Activated CD4-positive, alpha-beta T cell treated with anti-CD3 and anti-CD28 coated beads, Interleukin-2, amount 50 U/mL, for 4 hours (primary cell): ENCODE measurements at places on chromosomes 16 and 17.

- DNase-seq: no peak
Measured at GRCh38 chr16:82136956-82137821, 32.8 kb downstream of the MPHOSPH6 start.

GRCh38 chr17:42485680-42486079 lies 27.0 kb downstream of the ATP6V0A1 start:
- no peak for DNase-seq

DNA sequence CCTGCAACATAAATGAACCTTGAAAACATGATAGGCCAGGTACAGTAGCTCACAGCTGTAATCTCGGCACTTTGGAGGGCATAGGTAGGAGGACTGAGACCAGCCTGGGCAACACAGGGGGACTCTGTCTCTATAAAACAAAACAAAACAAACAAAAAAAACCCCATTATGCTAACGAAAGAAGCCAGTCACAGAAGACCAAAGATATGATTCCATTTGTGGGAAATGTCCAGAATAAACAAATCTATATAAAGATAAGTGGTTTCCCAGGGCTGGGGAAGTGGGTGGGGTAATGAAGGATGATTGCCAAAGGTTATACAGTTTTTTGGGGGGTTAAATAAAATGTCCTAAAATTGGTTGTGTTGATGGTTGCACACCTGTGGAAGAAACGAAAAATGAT lies 36.5 kb upstream of the SIAH1 start:
- no peak for DNase-seq

DNA sequence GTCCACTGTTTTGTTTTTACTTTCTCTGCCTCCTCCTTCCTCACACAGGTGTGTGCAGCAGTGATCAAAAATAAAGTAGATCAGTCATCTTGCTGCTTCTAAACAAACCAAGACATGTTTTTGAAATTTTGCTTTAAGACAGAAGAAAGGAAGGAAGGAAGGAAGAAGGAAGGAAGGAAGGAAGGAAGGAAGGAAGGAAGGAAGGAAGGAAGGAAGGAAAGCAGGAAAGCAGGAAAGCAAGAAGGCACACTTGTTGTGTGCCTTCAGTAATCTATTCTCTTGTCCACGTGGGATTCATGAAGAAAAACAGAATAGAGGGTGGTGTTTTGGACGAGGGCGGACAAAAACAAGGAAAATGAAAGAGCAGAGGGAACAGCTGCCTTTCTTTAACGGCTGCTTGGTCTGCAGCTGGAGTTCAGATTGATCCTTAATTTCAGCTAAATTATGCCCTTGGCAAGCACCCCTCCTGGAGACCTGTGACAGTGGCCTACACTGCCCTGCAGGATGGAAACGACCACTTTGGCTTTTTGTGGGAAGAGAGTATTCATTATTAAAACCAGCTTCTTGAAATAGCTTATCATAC lies 188.5 kb upstream of the IRX3 start:
- no peak for DNase-seq

DNA sequence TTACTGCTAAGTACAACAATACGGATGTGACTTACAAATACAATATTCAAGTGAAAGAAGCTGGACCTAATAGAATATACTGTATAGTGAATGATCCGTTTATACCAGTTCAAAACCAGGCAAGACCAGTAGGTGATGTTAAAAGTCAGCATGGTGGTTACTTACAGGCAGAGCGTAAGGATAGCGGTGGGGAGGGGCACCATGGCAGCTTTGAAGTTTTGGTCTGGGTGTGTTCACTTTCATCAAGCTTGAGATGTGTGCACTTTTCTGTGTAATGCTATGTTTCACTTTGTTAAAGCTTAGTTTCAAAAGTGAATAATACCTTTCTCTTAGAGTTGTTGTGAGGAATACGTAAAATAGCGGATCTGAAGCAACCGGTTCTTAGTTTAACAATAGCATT lies 16.5 kb upstream of the SLC35G3 start:
- DNase-seq: peak; percentile 28

DNA sequence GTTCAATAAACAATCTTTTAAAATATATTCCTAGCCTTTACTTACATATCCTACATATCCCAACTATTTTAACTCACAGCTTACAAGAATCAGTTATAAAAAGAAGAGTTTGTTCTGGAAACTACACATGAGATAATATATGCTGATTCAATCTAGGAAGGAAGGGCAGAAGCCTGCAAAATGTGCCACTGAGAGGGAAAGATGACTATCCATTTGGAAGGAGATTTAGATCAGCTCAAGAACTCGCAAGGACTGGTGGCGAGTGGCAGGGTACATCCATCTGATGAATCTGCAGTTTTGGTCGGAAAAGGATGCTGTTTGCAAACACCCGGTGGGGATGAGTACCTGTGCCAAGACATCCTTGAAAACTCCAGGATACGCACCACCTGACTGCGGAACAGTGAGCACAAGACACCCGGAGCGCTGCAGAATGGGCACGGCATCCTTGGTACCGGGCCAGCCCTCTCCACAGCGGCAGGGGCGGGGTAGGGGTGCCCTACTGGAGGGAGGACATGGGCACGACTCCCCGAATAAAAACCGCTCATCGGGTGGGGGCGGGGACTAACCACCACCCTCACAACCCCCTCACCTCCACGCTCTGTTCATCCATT lies 723 bp downstream of the TRIM37 start:
- DNase-seq: peak; percentile 73

DNA sequence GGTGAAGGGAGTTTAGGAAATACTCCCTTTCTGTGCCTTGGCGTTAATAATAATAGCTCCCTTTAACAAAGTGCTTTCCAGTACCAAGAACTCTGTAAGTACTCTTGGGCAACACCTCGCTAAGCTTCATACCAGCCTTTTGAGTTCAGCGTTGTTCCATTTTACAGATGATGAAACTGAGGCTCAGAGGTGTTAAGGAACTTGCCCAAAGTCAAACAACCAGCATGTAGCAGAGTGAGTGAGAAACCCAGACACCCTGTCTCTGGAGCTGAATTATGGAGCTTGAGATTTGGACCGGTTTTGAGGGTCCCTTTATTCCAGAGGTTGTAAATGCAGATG lies 607 bp downstream of the KATNIP start:
- no peak for DNase-seq

DNA sequence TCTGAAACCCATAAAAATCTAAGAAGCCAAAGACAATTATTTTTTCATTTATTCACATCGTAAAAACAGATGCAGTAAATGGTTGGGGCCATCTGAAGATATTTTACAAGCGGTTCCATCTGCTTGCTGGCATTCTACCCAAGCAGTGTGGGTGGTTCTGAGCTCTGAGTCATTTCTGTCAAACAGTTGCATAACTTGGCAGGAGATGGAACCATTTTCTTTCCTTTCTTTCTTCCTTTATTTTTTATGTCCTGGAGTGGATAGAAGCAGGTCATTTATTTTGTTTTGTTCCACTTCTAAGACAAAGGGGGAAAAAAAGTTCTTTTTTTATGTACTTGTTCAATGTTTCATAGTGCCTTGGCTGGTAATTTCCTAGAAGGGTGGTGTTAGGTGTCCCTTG lies 1151.9 kb upstream of the GOT2 start:
- DNase-seq: no peak

DNA sequence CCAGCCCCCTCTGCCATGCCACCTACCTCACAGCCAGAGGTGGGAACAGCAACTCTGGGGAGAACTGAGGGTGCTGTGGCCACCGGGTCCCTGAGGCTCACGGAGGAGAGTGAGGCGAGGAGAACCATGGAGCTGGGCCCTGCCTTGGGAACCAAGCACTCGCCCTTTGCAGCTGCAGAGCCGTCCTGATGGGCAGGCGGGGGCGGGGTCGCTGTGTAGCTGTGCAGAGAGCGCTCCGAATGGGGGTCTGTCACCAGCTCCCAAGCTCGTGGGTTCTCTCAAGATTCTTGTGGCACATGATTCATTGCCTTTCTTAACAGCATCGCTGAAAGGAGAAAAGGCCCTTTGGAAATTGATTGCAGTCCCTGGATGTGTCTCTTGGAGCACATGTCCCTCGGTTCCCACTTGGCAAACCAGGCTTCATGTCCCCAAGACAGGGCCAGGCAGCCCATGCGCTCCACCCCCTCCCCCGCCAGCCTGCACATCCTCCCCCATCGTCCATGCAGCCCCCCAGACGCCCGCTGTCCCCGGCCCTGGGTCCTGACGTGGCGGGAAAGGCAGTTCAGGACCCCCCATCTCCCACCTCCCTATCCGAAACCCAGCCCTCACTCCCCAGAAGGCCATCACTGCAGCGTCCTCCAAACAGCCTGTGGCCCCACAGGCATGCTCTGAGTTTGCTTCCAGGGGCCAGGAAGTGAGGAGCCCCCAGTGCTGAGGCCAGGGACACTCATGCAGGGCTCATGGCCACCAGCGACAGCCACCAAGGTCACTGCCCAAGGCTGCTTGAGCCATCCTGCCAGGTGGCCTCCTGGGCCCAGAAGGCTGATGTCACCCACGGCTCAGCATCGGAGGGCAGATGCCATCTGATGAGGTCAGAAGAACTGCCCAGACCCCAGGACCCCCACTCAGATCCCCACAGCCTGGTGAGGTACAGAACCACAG lies 20.6 kb upstream of the CHMP6 start:
- DNase-seq: no peak
